ENCODE measurements at places on chromosomes 4 and X.
A peak's percentile ranks its signal among the peaks of the same experiment; 100 is the strongest.

DNA sequence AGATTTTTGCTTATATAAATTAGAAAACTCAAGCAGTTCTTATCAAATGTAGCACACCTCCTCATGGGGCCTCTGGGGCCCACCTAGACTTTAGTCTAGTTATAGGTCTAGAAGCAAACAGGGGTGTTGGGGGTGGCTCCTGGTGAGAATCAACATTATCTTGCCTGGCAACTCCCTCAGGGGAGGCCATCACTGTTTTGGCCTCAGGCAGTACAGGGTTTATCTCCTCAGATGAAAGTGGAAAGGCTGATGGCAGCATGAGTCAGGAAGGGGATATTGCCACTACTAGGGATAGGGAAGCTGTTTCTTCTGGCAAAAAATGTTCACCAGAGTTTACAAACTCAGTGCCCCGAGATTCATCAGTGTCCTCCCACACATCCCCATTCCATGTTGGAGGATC is 232.4 kb upstream of the BMP3 start:
- DNase-seq, result no peak

GRCh38 chr4:176393306-176394013 is 73.7 kb downstream of the SPCS3 start:
- no peak for DNase-seq

- DNase-seq, result no peak
Measured at GRCh38 chrX:38138157-38138891, 82.3 kb downstream of the SRPX start.

DNA sequence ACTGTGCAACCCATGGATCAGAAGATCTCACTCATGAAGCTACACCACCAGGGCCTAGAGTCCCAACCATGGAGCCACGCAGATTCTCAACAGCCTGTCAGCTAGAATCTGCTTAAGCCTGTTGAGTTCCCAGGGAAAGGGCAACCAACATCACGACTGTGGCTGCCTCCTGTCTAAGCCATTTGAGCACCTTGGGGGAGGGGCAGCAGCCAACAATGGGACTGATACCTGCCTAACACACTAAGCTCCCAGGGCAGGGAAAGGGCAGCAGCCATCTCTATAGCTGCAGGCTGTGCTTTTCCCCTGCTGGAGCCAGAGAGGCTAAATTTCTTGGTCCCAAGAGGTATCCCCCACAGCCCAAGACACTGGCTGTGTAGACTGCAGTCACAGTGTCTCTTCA is 96.5 kb upstream of the TCEAL2 start:
- no peak for DNase-seq

DNA sequence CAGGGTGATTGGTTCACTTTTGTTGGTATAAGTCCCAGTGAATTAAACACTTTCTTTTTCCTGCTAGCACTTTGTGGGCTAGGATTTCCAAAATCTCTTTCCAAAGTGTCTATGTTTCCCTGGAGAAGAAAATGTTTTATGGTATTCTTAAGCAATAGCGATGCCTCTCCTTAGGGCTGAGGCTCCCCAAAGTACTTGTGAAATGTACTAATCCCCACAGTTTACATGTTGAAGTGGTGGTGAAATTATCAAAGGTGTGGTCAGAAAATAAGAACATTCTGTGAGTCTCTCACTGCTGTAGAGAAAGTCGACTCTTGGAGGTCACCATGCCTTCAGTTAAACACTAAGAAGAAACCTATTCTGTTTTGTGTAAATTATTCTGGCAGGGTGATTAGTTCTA is 51.5 kb upstream of the AMELX start:
- DNase-seq, result no peak

DNA sequence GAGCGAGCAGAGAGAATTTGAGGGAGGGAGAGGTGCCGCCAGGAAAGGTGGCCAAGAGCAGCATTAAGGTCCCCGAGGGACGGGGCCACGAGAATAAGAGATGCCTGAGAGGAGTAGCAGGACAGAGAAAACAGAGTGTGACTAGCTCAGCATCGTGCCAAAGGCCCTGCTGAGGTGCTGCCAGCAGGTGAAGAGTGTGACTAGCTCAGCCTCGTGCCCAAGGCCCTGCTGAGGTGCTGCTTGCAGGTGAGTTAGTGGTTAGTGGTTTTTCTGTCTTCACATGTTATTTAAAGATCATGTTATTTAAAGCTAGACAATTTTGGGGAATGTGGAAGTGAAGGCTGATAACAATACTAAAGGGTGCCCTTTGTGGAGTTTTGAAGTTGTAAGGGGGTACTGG is 464.5 kb upstream of the FAT1 start:
- no peak for DNase-seq

- DNase-seq, result no peak
Measured at GRCh38 chr4:188347339-188347738, 208.1 kb downstream of the TRIML1 start.

- peak; percentile 3 for DNase-seq
Measured at GRCh38 chrX:53223955-53224859, 800 bp downstream of the KDM5C start.

- no peak for DNase-seq
Measured at GRCh38 chr4:152926959-152927358, 9.2 kb upstream of the FHDC1 start.

All from stimulated activated CD4-positive, alpha-beta T cell treated with anti-CD3 and anti-CD28 coated beads, Interleukin-12 subunit alpha, Interleukin-12 subunit beta, amount 100 ng/mL, for 4 hours (primary cell).